RPMI8226 (cell line): ENCODE measurements at places on chromosomes 3 and 15.

GRCh38 chr3:14246414-14246813, 67.8 kb downstream of the LSM3 start:
- DNase-seq, result no peak

- no peak for DNase-seq
Measured at GRCh38 chr3:107977221-107978130, 113.4 kb downstream of the CD47 start.

DNA sequence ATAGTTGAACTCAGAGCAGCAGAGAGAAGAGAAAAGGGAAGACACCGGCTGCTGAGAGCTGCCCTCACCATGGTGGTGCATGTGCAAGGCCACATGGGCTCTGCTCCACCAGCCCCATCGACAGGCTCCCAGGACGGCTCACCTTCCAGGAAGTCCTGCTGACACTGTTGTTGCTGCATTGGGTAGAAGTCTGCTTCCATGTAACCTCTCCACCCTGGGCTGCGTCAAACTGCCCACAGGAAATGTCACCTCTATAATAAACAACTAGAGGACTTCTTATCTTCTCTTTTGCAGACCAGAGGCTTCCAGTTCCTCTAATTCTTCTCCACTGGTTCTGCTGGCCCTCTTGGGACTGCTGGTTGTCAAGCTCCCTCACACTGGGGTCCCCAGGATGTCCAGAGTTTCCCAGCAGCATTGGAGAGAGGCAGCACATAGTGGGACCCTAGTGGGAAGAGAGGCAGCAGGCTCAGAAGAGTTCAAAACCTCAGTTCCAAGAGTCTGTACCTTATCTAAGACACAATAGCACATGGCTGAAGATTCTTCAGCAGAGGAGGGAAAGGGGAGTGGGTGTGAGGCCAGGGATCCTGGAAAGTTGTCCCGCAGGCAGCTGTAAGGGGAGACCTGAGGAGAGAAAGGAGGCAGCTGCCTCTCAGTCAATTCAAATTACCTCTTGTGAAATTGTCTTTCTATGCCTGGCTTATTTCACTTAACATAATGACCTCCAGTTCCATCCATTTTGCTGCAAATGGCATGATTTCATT, 5.8 kb upstream of the CCR3 start:
- DNase-seq, result no peak

DNA sequence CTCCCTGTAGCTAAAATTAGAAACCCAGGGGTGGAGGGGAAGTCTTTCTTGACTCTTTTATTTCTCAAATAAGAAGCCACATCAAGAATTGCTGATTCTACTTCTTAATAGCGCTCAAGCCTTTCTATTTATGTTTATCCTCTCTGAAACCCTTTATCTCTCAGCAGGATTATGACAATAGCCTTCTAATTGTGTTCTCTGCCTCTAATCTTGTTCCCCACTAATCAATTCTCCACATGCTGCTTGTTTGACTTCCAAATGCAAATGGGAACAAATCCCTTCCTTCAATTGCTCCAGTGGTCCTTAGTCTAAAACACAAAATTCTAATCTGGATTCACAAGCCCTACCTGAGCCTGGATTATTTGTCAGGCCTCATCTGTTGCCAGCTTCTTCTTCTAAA, 43.7 kb upstream of the CFAP20DC start:
- no peak for DNase-seq

- DNase-seq, result no peak
Measured at GRCh38 chr3:184165543-184165942, 9.1 kb upstream of the AP2M1 start.

- no peak for DNase-seq
Measured at GRCh38 chr3:144055604-144056003, 84.0 kb downstream of the DIPK2A start.

- no peak for DNase-seq
Measured at GRCh38 chr15:77040673-77041072, 30.2 kb downstream of the TSPAN3 start.

- DNase-seq, result no peak
Measured at GRCh38 chr3:30904996-30905395, 10.5 kb upstream of the GADL1 start.

DNA sequence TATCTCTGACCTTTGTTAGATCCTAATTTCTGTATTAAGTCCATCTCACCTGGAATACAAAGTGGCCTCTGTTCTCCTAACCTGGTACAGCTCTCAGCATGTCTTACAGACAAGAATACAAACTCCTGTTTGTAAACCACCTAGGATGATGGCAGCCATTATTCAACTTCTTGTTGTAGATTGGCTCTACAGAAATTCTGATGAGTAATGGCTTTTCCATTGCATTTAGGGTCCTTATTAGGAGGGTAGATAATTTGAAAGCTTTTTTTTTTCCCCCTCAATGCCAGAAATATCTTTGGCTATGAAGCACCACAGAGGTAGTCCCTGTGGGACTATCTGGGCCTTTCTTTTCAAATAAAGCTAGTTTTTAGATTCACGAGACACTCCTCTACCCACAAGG, 9.8 kb downstream of the NR2E3 start:
- no peak for DNase-seq

DNA sequence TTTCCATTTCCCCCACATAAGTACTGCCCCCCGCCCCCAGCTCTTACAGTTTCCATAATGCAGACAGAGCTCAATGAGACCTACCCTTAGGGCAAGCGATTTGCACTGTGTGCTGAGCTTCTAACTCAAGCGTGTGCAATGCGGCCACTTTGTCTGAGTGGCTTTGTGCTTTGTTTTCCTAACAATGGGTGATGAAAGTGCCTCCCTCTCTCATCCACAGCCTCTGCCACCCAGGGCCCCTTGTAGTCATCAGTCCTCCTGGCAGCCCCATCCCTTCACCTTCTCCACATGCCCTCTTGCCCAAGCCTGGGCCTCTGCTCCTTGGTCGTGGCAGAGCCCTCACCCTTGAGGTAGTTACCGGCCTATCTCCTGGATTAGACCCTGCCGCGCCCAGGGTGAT, 17.2 kb downstream of the DAPK2 start:
- DNase-seq, result no peak

DNA sequence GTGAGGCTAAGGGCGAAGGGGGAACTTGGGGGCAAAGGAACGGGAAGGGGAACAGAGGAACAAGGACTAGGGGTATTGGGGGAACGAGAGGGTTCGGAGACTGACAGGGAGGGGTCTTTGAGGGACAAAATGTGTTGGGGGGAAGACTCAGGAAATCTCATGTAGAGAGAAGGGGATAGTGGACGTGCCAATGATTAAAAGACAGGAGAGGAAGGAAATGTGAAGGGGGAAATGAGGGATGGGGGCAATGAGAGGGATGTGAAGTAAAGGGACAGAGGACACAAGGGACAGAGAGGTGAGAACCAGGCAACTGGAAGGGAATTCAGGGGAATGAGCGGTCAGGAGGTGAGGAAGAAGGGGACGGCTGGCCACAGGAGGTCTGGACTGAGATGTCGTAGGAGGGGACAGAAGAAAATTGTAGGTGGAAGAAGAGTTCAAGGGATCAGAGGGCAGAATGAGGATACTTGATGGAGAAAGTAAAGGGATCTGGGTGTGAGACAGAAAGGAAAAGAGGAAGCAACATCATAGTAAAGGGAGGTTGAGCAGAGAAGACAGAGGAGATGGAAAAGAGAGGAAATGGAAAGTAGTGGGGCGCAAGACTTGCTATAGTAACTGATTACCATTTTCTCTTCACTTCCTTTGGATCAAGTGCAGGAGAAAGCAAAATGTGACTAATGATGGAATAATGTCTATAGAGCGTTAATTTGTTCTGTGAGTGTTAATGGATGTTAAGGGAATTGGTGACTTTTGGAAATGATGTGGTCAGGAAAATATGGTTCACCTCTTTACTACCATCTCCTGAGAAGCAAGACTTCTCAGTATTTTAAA, 749 bp downstream of the RAB8B start:
- DNase-seq, result peak; percentile 21

DNA sequence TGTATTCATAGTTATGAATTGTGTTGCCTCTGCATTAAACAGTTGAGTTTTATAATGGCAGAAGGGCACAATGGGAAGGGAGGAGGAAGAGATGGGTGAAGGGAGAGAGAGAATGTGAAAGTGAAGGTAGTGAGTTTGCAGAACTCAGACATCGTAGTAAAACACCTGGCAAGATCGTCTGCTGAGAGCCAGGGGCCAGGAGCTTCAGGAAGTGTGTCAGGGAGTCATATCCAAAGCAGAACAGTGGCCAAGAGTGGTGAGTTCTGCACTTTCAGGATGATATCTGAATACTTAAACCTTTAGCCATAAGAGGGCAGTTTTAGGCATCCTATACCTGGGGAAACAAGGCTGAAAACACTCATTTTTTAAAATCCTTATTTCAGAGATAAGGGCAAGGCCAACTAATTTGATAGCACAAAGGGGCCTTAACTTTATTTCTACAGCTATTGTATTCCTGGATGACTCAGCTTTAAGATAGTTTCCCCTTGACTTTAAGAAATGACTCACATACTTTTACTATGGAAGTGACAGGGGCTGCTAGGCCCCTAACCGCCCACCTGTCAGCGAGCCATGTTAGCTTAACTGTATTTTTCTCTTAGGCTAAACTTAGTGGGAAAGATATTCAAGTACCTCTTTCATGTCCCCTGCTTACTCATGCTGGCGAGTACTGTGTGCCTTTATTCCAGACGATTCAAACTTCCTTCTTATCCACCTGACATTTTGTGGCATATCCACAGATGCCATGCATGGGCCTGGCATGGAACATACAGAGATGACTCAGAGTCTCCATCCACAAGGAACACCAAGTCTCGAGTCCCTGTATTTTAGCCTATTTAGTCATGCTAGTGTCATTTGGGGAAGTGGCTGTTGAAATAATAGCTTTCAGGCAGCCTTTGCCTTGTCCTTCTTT, 53.9 kb downstream of the RLBP1 start:
- DNase-seq, result peak; percentile 84

GRCh38 chr3:156483426-156483825, 71.5 kb downstream of the SSR3 start:
- DNase-seq, result peak; percentile 86

DNA sequence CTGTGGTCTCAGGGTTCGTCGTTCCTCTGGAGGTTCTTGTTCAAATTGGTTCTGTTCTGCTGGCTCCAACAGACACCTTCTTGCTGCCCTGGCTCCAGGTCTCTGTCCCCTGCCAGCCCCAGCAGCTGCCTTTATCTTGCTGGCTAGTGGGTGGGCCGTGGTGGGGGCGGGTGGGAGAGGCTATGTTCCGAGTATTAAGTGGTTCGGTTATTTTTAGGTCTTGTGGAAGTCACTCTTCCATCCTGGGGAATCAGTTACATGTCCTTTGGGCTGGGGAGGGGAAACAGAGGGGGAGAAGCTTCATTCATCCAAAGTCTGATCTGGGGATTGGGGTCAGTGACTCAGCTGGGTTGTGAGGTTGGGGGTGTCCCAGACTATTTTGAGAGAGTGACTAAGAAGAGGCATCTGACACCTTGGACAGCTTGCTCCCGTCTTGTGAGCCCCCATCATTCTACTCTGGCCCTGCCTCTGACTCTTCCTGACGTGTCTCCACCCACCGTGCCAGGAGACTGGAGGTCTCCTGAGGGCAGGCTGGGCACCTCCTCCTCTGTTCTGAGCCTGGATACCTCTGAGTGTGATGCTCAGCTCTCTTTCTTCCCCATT, at the start of gene XIRP1:
XIRP1 (minus strand) TSS at position 106 of the 603 bp plus-strand sequence. CDS start 3,150 bp downstream, outside the sequence.
- DNase-seq, result no peak

- DNase-seq, result no peak
Measured at GRCh38 chr3:183181606-183182005, 19.1 kb upstream of the LAMP3 start.

GRCh38 chr15:54014067-54014655, 35.9 kb downstream of the UNC13C start:
- DNase-seq, result no peak

GRCh38 chr15:39135989-39136388, 444.9 kb upstream of the THBS1 start:
- DNase-seq, result no peak

DNA sequence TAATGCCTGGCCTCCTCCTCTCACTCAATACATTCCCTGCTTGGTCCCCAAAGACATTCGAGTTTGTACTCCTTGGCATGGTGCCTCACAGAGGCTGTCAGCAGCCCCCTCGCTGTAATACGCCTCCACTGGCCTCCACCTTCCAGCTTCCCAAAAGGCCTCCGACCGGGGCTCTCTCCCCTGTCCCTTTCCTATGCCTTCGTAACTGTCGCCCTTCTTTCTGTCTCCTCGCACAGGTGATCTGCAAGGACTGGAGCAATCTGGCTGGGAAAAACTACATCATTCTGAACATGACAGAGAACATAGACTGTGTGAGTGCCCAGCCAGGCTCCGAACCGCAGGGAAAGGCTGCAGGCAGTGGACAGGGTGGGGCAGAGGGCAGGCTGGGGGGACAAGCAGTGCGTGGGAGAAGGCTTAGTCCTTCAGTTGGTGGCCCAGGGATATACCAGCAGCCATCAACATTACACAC, 10.7 kb upstream of the ABTB1 start:
- no peak for DNase-seq

DNA sequence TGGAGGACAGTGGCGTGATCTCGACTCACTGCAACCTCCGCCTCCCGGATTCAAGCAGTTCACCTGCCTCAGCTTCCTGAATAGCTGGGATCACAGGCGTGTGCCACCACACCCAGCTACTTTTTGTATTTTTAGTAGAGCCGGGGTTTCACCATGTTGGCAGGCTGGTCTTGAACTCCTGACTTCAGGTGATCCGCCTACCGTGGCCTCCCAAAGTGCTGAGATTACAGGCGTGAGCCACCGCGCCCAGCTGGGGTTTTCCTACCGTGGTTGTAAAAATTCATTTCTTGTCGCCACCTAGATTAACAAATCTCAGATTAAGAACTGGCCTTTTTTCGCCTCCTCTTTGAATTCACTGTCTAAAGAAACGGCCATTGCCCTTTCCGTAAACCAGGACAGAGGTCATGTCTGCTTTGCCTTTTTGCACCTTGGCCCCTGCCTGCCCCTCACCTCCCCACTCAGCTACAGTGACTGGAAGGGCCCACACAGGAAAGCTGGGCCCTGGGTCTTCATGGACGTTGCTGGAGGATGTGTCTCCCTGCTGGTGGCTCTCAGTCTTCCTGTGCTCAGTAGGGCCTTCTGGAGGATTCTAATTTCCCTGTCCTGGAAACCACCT, 17.2 kb downstream of the ZNF710 start:
- DNase-seq, result no peak

- no peak for DNase-seq
Measured at GRCh38 chr15:70043590-70043989, 54.1 kb downstream of the TLE3 start.

GRCh38 chr3:134544316-134544715, 58.5 kb downstream of the CEP63 start:
- DNase-seq, result no peak

DNA sequence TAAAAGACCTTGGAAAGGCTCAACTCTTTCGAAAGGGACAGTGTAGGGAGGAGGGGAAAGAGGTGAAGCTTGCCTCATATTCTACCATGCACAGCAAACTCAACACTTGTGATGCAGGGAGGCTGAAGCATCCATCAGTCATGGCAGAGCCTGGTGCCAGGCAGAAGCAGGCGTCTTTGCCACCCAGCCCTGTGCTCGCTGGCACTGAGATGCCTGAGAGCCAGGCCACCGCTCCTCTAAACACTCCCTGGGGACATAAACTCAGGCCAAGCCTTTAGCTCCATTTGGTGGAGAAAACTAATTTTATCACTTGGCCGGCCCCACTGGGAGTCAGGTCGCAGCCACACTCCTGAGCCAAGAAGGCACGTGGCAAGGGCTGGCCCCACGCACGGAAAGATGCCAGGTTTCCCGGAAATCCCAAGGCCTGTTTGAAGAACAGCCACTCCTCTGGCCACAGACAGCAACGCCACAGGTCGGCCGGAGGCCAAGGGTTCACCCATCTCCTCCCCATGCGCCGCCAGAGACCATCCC, 30.7 kb downstream of the XXYLT1 start:
- peak; percentile 0 for DNase-seq
